ENCODE measurements at places on chromosomes 2 and 18.

GRCh38 chr18:79121746-79122474, 52.7 kb downstream of the ATP9B start:
- DNase-seq, result no peak

- no peak for DNase-seq
These were observed 347.6 kb upstream of the KCNJ3 start for GRCh38 chr2:154350911-154351310.

GRCh38 chr2:237732790-237733381, 65.7 kb upstream of the RBM44 start:
- DNase-seq, result no peak

GRCh38 chr2:60408207-60408606, 145.2 kb downstream of the BCL11A start:
- no peak for DNase-seq

DNA sequence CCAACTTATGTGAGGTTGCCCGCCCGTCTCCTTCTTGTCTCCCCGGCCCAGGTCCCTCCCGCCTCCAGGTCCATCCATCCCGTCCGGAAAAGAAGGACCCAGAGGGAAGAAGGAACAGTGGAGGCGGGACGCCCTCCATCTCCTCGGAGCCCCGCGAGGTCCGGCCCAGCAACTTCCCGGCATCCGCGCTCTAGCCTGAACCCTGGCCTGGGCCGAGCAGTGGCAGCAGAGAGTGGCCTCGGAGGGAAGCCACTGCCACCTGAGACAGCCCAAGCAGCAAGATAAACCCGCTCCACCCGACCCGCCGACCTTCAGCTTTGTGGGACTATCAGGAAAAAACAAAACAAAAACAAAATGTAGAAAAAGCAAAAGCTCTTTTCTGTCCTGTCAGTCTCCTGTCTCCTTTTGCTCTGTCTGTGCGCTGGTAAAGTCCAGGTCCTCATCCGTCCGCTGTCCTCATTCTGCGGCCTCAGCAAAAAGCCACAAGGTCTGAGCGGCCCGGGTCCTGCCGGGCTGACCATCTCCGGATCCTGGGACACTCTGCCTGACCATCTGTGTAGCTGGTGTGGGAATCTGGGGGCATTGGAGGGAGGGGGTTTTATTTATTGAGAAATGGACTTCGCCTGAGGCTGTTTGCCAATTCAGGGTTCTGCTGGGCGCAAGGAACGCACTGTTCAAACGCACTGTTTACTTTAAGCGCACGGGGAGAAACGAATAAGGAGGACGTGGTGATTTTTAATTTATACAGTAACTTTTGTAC, 3.1 kb downstream of the DLX1 start:
- no peak for DNase-seq
